ENCODE measurements at places on chromosomes 1 and 21. TPM values are rescaled to one million over a fixed set of nuclear protein-coding genes. Genes with fewer than 3 reads are reported as not detected.

DNA sequence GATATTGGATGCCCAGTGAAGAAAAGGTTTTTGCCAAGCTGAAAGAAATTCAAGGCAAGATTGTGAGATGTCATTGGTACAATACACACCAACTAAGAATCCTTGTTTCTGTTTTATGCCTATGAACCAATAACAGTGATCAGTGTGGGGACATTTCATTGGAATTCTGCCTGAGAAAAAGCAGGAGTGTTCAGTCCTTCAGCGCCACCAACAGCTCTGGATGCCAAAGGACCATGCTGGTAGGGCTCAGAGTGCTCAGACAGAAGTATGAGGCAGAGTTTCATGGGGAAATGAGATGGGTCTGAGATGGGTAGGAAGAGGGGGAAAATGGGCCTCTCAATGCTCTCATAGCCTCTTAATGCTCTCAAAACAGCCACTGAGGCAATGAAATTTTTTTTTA, 56.5 kb downstream of the GABPA start:
- no peak for DNase-seq

DNA sequence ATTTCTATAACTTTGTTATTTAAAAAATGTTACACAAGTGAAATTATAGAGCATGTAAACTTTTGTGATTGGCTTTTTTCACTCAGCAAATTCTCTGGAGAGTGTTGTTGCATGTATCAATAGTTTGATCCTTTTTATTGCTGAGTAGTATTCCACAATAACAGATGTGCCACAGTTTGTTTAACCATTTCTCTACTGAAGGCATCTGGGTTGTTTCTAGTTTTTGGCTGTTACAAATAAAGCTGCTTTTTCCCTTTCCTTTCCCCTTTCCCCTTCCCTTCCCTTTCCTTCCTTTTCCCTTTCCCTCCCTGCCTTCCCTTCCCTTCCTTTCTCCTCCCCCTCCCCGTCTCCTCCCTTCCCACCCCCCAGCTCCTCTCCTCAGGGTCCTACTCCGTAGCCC, 15.9 kb downstream of the TUFT1 start:
- DNase-seq: no peak

DNA sequence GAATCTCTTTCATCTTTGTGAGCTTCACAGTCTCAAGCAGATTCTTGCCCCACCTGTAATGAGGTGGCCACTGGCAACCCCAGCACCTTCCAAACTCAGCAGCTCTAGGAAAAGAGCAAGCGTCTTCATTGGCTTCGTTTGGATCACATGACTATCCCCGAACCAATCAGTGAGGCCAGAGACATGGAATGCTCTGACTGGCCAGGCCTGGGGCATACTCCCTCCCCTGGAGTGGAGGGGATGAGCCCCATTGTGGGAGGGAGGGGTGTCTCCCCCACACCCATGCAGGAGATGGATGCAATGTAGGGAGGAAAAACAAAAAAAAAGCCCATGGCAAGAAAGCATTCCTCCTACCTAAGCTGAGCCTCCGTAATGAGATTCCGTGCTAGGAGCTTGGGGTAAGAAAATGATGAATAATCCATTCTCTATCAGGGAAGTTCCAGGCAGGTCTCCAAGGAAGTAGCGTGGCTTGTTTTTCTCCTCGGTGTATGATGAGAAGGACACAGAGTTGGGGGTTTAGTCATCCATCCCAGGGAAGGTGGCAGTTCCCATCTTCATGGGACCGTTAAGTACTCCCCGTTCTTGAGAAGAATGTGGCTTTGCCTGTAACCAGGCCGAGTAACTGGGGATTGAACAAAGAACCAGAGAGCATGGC, 32.7 kb downstream of the FHAD1 start:
- DNase-seq: no peak

DNA sequence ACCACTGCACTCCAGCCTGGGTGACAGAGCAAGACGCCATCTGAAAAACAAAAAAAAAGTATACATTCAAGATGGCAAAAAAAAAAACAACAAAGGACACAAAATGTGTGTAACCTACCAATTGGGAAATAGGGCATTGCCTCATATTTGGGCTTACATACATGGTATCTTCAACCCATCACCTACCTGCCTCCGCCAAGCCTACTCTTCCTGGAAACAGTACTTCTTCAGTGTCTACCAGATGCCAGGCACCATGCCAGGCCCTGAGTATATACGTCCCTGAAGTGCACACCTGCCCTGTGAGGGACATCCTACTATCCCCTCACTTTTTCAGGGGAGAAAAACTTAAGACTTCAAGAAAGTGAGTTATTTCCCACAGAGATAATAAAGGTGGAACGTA, 160.2 kb downstream of the TOMM20 start:
- no peak for DNase-seq

- DNase-seq: no peak
Measured at GRCh38 chr1:199297174-199297573, 658.3 kb downstream of the PTPRC start.

DNA sequence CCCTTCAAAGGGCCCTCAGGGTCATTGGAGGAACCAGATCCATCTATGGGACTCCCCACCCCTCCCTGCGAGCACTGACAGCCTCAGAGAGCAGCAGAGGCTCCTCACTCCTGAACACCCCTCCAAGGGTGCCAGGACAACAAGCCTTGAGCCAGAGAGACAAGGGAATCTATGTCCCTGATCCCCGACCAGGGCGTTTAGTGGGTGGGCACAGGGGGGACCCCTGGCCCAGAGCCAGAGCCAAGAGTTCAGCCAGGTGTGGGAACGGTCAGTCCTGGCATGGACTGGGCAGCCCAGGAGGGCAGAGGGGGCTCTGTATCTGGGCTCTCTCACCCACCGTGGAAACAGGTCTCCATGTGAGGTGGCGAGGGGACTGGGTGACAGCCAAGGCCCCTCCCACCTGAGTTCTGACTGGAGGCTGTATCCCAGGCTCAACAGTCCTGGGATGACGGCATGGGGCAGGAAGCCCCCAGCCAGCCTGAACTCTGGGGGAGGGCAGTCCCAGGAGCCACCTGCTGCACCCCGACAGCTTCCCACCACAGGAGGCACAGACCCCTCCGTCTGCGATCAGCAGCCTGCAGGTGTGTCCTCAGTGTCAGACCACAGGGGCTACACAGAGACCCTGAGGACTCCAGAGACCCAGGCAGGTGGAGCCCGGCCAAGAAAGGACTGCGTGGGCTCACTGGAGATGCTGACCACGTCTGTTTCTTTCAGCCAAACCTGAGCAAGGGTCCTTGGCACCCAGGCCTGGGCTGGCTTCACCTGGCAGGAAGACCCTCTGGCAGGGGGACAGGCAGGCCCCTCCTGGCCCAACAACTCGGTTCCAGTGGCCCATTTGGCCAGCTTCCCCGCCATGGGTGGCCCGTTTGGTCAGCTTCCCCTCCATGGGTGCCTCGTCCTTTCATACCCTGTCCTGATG, 11.2 kb upstream of the SRARP start:
- no peak for DNase-seq

GRCh38 chr1:163168053-163168452, 34.7 kb downstream of the RGS5 start:
- DNase-seq: peak; percentile 98

- DNase-seq: peak; percentile 39
Measured at GRCh38 chr1:117312453-117313138, 54.7 kb upstream of the MAN1A2 start.

The PTAFR gene
- total RNA-seq: 0.26 TPM

The IRF6 gene
- 0.05 TPM for total RNA-seq

The SOX13 gene
- total RNA-seq: 7.9 TPM

The RNU1-3 gene
- not detected for total RNA-seq

The SLC5A9 gene
- not detected for total RNA-seq

The FAM177B gene
- total RNA-seq: not detected
